ENCODE measurements at places on chromosomes 6 and 20.

DNA sequence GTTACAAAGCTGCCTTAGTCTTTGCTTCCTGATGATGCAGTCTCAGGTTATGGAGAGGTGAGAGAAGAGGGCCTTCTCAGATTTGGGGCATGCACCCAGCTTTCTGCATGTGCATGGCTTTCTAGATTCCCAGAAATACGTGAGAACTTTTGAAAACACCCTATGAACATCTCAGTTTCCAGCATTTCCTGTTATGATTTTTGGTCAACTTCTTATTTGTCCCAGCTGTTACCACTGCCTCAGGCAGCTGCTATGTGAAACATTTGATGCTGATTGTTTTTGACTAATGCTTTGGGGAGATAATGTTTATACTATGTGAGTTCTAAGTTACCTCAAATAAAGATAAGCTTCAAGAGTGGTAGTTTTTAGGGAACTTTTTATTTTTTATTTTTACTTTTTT lies 9.5 kb upstream of the SNAP25 start:
- DNase-seq = no peak

DNA sequence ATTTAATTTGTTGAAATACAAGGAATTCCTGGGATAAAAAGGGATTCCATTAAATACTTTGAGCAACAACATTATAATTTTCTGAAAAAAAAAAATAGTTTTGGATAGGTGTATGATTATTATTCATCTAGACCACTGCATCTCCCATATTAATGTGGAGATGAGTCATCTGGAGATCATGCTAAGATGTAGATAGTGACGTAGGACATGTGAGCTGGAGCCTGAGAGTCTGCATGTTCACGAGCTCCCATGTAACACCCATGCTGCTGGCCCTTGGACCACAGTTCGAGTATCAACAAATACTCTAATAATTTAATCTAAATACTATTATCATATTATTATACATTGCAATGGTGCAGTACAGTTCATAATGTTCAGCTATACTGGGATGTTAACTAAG lies 91.6 kb downstream of the EPM2A start:
- no peak for DNase-seq

DNA sequence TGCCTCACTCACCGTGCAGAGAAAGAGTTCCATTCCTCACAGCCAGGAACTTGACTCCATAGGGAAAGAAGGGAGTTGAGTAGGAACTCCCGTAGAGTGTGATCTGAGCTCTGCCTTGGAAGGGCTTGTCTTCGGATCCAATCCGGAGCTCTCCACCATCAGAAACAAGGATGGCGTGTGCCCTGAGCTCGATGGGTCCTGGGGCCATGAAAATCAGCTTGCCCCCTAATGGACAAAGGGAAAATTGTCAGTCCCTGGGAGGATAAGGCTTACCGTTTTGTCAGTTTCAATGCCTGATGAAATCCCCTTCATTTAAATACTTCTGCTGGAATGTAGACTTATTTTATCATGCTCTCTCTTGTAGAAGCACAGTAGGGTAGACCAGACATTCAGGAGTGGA lies 153.3 kb downstream of the PKHD1 start:
- DNase-seq = no peak

DNA sequence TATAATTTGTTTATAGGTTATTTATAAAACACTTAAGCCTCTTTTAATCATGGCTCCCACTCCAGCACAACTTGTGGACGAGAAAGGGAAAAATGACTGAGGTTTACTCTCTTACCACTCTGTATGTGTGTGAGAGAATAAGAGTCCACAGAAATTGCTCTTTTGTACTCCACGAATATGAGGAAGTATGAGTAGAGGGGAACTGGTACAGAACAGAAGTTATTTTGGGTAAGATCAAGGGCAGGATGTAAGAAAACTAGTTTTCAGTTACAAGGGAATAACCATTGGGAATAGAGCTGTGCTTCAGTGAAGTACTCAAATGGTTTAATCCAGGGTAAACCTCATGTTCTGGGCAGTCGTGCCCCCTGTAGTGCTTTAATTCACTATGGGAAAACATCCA lies 72.6 kb downstream of the REV3L start:
- DNase-seq = no peak

GRCh38 chr20:18783385-18783959 lies 30.1 kb upstream of the SCP2D1 start:
- no peak for DNase-seq

- DNase-seq = no peak
Measured at GRCh38 chr6:55176958-55177357, 2.6 kb downstream of the HCRTR2 start.

DNA sequence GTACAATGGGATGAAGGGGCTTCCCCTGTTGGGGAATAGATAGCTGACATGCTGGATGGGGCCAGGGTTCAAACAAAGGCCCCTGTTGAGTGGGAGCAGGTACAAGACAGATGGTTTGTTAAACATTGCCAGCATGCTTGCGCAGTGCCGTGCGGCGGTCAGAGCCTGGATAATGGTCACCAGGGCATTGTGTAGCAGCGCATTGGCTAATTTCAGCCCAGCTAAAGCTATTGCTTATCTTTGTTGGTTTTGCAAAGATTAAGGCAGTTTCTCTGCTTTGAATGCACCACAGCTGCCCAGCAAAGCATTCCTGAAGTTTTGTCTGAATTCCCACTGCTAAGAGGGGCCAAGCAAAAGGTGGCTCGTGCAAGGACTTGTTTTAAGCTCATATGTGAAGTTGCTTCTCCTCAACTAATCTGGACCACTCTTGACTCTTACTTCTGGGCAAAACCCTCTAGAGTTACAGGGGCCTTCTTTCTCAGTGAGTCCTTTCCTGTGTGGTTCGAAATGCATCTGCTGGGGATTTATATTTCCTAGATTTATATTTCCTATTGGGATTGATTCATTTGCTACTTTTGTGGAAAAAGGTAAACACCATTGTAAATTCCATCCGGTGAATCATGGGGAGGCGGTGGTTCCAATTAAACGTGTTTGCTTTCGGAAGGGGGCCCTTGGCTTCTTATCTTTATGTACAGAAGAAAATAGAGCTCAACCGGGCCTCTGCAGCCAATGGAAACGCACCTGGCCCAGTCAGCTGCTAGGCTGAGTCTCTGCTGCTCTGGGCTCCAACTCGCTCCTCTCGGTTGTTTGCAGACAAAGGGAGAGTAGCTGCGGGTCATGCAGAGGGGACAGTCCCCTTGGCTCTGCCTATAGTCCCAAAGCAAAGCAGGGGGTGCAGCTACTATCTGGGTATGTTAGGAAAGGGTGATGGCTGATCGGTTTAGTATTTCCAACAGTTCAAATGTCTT lies 72.1 kb downstream of the FOXA2 start:
- no peak for DNase-seq

GRCh38 chr20:13852306-13852705 lies 67.5 kb downstream of the NDUFAF5 start:
- DNase-seq = no peak

DNA sequence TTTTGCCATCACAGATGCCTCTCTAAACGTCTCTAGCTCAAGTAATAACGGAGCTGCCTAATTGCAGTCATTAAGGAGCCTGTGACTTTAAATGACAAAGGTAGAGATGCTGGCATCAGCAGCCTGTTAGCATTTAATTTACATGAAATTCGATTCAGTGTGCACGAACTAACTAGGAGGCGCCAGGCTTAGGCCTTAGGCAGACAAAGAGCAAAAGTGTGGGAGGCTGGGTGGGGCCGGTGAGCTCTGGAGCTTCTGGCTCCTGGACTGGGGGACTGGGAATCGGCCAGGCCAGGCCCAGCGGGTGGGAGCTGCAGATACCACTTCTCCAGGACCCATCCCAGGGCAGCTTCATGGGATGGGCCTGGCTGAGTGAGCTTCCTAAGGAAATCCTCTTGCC lies 170.0 kb upstream of the AGPAT4 start:
- no peak for DNase-seq

DNA sequence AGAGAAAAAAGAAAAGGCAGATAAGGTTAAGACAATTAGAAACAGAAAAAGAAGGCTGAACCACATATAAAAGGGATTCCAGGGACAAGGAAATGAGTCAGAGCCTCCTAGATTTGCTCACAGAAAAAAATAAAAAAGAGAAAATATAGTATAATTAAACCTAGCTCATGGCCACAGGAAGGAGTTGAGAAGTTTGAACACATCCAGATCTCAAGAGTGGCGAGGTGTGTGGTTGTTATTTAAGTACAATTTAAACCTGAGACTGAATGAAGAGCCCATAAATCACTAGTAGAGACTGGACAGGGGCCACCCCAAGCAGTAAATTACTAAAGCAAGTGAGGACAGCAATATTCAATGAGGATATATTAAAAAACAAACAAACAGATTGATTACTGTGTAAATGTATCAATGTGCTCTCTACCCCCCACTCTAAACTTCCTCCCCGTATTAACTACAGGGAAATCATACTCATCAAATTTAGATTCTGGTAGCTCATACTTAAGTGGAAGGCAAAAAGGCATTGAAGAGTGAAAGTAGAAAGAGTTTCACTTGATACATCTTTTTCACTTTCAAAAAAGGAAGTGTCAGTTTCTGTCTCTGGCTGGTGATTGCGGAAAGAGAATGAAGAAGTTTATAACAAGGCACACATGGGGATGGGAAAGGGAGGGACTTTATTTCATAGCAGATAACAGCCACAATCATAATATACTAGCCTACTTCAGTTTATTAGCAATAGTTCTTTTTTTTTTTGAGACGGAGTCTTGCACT lies 49.3 kb upstream of the SCAF8 start:
- DNase-seq = no peak

- DNase-seq = no peak
Measured at GRCh38 chr20:24609757-24610156, 140.3 kb downstream of the SYNDIG1 start.

DNA sequence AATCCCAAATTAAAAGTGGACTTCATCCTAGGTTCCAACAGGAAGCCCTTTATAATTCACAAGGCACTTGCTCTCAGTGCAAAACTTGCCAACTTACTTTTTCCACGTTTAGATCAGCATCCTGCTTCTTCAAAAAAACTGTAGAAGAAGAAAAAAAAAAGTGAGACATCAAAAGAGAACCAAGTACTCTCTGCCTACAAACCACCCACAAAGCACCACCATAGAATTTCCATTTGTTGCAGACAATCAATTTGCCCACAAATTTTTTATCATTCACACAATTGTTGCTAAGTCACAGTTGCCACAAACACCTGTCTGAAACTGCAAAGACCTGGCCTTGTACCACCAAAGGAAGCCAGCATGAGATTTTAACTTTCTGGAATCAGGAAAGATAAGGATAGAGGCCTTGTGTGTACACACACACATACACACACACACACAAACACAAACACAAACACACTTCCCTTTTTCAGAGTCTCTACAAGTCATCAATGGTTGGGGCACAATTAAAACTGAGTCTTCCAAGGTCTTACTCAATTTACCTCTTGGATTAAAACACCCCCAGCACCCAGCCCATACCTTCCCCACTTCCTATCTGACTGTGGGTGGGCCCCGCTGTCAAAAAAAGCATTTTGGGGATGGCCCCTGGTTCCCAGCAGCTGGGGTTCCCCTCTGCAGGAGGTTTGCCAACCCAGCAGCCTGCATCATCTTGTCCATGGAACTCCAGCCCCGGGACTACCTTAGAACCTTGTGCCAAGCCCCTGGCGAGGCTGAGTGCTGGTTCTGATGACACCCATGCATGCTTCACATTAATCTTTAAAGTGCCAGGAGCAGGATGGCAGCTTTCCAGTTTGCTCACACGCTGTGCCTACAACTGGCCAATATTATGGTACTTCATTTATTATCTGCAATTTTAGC lies 26.5 kb downstream of the FYN start:
- no peak for DNase-seq
